ENCODE measurements at places on chromosomes 11 and 22.

DNA sequence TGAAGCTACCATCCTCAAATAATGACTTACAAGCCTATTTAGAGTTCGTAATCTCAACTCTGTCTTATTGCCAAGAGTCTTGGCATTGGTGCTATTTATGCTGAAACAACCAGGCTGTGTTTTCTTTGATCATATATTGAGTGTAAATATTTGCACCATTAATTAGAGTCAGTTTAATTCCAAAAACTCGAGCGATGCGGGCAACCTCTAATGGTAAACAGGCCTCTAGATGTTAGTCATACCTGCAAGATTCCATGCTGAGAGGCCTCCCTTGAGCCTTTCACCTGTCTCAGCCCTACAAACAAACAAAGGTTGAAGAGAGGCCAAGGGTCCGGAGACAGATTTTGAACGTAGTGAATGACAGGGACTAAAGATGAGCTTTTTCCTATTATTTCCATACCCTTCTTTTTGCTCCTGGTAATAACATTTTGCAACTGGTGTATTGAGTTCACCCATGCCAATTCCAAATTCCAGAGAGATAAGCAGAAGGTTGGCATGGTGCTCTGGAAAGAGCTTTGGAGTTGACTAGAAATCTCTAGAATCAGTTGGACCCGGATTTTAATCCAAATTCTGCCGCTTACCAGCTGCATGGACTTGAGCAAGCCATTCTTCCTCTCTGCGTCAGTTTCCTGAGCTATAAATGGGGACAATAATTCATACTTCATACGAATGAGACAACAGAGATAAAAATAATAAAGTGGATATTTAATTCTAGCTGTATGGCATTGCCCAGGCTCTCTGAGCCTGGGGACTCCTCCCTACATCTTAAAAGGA is 99.1 kb upstream of the ANO1 start:
- no peak for DNase-seq

GRCh38 chr22:30605449-30606110 is 1.4 kb upstream of the TCN2 start:
- DNase-seq, result no peak

DNA sequence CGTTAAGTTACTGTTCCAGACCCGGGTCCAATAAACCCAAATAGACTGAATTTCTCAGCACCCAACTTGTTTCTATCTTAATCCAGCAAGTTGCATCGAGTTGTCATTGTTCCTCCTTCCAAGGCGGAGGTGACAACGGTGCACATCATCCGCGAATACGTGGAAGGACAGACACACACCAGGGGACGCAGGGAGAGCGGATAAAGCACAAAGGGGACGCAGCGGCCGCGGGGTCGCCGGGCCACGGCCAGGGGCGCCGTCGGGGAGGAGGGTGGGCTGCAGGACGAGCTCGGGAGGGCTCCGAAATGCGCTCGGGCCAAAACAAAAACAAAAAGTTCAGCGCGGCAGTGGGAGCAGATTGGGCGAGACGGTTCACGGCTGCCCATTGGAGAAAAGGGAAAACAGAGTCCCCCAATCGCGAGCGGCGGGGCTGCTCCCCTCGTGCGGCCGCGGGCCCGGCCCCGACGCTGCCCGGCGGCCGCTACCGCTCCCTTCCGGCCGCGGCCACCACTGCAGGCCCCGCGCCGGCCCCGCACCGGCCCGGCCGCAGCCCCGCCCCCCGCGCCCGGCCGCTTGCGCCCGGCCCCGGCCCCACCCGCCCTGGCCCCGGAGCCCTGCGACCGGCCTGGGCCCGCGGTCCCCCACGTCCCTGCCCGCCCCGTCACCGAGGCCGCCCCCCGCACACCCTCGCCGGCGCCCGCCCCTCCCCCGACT is 518 bp downstream of the KMT5B start:
- DNase-seq, result peak; percentile 68

DNA sequence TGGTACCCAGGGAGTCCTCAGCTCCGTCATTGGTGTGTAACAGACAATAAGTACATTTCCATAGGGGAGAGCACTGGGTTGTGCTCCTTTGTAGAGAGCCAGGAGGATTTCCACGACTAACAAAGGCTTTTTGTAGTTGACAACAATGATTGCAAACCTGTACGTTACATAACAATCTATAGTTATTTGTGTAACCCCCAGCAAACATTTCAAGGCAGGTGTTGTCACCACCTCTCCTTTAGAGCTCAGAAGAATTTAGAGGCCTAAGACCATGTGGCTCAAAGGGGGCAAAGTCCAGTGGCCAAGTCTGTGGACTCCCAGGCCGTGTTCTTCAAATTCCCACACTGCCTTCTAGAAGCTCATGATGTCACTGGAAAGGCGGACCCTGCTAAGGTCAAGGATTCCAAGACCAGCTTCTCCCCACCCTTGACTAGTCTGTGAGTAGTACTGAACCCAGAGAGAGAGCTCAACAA is 15.8 kb downstream of the RPL27A start:
- DNase-seq, result no peak

DNA sequence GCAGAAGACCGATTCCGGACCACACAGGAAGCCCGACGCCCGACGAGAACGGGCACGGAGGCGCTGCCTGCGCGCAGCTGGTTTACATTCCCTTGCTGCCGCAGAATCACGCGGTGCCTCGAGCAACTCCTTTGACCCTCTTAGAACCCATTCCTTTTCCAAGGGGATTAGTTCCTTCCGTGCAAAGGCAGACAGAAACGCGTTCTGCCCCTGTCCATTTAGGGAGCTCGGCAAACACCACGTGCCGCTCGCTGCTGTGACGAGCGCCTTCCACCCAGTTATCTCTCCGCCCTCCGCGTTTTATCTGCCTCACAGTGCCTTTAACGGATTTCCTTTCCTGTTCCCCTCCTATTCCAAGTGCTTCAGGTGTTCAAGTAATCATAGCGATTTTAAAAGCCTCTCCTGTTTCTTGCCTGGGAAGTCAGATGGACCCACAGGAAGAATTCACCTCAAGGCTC is 24.1 kb upstream of the MICAL3 start:
- DNase-seq, result no peak

Data from stromal cell of bone marrow (primary cell).